ENCODE measurements at places on chromosomes 5 and 9.
A peak's percentile ranks its signal among the peaks of the same experiment; 100 is the strongest.

DNA sequence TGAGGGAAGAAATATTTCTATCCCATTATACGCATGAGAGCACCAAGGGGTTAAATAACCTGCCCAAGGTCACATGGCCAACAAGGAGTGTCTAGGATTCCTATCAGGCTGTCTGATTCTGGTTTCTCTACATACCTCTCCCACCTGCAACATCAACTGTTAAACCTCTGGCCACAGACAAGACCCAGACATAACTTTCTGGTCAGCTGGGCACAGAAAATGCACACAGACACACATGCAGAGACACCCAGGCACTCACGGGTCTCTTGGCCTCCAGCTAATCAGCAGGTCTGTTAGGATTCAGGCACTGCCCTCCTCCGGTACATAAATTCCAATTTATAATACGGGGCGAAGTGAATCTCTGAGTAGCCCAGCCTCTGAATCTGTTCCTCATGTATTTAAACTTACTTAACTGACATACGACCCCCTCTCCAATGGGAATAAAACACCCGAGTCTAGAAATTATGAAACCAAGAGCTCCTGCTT is 1.5 kb downstream of the SEPTIN8 start:
- DNase-seq, result no peak

DNA sequence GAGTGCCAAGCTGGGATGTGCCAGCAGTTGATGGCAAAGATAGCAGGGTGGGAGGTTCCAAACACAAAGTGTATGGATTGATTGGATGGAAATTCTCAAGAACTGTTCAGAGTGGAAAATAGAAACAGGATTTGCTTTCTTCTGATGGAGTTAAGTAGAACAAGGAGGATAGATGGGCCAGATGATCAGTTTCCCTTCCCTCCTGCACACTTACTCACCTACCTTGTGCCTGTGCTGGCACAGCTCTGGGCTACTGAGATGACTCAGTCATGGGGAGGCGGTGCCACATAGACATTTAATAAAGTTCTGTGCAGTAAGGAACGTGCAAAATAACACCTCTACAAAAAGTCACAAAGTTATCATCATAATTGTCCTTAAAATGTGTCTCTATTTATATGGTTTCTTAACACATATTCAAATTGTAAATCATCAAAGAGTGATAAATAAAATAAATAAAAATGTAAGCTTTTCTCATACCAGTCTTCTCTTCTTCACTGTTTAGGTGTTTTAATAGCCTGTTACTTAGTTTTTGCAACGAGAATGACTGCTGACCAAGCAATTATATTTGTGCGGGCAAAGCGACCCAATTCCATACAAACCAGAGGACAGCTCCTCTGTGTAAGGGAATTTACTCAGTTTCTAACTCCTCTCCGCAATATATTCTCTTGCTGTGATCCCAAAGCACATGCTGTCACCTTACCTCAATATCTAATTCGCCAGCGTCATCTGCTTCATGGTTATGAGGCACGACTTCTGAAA is 12.7 kb downstream of the PTPDC1 start:
- DNase-seq, result no peak

DNA sequence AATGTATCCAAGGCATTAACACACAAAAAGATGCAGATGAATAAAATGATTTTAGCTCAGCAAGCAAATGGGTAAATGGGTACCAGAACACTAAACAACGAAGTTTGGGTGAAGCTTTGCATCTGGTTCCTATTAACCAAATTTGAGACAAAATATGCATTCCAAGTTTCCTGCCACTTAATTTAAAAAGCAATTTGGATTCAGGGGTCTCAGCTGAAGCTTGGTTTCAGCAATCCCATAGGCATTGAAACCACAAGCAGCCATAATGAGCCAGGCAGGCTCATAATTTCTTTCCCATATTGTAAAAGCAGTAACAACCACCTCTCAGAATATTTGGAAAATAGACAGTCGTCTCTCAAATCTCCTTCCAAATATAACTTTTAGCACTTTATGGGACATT is 138.9 kb downstream of the NXNL2 start:
- DNase-seq, result no peak

DNA sequence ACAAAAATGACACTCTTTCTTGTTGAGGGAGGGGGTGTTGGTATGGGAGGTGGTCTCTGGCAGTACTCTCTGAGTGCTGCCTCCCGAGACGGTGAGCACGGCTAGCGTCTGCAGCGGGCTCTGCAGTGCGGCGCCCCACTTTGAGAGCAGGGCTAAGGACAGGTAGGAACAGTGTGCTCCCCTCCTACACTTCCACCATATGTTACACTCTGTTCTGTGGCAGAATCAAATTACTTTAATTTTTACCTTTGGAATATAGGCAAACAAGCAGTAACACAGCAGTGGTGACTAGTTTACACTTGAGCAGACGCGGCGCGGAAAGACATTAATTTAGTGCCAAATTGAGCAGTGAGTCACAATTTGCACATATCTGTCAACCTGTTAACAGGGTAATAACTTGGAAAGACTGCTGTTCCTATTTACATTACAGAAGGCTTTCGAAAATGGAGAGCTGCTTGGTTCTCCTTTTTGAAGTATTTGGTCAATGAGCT is 136.3 kb downstream of the MED27 start:
- no peak for DNase-seq

- no peak for DNase-seq
Measured at GRCh38 chr9:3323714-3324113, 202.1 kb downstream of the RFX3 start.

DNA sequence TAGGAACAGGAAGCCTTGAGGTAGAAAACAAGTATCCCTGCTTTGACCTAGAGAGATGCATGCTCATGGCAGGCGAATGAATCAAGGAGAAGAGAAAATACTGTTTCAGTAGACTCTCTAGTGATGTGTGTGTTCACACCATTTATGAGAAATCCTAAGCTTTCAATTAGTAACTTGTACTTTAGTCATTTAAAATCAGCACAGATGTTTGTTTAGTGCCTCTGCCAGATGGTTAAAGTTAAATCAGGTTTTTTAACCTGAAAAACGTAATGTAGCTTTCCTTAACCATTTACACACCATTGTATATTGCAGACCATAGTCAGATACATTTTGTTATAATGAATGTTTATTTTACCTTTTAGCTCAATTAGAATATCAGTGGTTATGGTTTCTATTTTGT is 5.0 kb downstream of the TJP2 start:
- DNase-seq, result no peak

GRCh38 chr9:64773491-64773931 is 511.5 kb downstream of the FOXD4L5 start:
- DNase-seq, result no peak

GRCh38 chr5:128913551-128913950 is 51.7 kb upstream of the SLC27A6 start:
- DNase-seq, result no peak

- no peak for DNase-seq
Measured at GRCh38 chr5:142957528-142957927, 187.4 kb downstream of the ARHGAP26 start.

DNA sequence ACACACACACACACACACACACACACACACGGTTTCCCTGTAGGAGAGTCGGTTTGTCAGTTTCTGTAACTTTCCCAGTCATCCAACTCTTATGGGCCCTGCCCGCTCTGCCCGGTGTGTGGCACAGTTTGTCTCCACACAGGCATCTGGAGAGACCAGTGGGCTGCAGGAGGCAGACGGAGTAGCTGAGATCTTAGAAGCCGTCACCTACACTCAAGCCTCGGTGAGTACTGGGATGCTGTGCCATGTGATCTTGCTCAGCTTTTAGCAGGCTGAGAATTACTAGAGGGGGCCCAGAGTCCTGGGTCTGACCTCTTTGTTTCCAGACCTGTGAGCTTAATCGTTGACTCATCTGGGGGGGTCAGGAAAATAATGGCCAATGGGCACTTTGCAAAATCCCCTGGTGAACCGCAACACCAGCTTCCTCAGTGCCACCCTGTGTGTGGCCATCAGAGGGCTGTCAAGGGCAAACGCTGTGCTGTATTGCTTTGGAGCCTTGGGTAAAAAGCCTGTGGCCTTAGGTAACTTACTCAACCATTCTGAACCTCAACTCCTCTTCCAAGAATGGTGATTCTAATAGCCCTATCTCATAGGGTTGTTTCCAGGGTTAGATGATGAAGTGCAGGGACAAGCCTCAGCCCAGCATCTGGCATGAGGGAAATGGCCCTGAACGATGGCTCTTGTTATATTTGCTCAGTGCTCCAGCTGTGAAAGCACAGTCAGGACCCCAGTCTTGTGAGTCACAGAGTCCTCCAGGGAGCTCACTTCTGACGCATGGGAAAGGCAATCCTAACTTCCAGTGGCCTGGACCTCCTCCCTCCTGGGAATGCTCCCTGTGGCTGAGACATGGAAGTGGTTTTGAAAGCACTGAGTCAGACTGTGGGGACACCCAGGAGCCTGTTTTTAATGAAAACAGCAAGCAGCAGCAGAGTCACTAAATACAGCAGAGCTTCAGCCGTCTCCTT is 45.6 kb downstream of the COL15A1 start:
- no peak for DNase-seq

GRCh38 chr9:120210274-120210673 is 369.7 kb downstream of the CDK5RAP2 start:
- no peak for DNase-seq

GRCh38 chr9:112495614-112496013 is 9.0 kb downstream of the KIAA1958 start:
- no peak for DNase-seq

- DNase-seq, result no peak
Measured at GRCh38 chr9:90074316-90074962, 469.6 kb downstream of the GADD45G start.

GRCh38 chr5:175181331-175181730 is 262.7 kb downstream of the DRD1 start:
- no peak for DNase-seq

DNA sequence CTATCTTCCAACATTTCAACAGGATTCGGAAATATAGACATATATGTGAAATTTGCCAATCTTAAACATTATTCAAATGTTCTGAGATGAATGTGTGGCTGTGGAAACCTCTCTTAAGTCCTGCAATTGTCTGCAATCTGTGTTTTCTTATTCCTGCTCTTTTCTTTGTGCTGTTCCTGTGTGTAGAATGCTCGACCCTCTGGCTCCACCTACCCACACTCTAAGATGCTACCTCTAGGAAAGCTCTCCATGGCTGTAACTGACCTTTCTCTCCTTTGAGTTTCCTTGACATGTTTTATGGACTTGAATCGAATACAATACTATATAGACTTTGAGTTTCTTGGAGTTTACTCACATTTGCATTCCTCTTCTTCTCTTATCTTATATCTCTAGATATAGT is 120.6 kb upstream of the ASTN2 start:
- DNase-seq, result no peak

GRCh38 chr9:123164285-123164684 is 104.1 kb downstream of the STRBP start:
- DNase-seq, result no peak

GRCh38 chr5:113748403-113748802 is 234.9 kb downstream of the YTHDC2 start:
- DNase-seq, result no peak

DNA sequence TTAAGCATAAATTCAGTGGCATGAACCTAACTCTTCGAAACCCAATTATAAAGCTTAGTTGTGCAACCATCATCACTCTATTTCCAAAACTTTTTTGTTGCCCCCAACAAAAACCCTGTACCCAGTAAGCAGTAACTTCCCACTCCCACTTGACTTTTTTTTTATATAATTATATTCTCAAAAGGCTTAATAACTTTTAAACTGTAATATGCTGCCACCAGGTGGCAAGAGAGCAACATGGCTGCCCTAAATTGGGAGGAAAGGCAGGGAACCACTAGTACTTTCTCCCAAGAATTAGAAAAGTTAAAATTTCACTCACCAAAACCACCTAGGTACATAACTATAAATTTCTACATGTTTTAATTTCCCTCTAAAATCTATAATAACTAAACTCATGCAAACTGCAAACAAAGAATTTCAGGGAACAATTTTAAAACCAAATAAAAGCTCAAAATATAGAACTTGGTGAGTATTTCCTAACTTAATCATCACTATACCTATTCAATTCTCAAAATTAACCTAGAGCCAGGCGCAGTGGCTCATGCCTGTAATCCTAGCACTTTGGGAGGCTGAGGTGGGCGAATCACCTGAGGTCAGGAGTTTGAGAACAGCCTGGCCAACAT is 50.2 kb upstream of the RNF38 start:
- DNase-seq, result peak; percentile 29

GRCh38 chr9:98972716-98973115 is 29.0 kb downstream of the COL15A1 start:
- DNase-seq, result no peak

DNA sequence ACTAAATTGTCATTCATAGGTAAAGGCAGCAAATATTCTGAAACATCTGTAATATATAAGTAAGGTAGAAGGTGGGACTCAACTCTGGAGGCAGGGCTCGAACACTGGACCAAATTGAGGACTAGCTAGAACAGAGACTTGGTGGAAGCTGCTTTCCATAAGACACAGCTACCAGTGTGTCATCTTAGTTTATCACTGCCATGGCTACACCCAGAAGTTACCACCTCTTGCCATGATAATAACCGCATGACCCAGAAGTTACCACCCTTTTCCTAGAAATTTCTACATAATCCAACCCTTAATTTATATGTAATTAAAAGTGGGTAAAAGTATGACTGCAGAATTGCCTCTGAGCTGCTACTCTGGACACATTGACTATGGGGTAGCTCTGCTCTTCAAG is 99.7 kb downstream of the STARD4 start:
- DNase-seq, result no peak

GRCh38 chr9:71980266-71981190 is 69.1 kb downstream of the C9orf85 start:
- DNase-seq, result no peak

DNA sequence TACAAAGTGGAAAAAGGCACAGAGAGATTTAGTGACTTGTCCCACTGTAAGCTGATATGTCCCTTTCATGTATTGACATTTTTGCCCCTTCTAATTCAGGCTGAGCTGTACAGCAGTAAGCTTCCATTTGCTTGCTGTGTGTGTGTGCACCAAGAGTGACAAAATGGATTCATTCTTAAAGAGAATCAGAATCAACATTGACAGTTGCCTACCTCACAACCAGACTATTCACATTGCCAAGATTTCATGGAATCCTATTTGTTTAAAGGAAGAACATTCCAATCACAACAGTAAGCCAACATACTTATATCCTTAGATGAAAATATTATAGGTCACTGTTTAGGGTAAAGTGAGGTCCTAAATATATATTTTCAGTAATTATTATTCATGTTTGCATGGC is 102.6 kb downstream of the TMEM232 start:
- DNase-seq, result no peak

GRCh38 chr9:96612105-96612965 is 7.3 kb downstream of the CDC14B start:
- DNase-seq, result no peak

- DNase-seq, result no peak
Measured at GRCh38 chr9:23545728-23546127, 280.3 kb downstream of the ELAVL2 start.

DNA sequence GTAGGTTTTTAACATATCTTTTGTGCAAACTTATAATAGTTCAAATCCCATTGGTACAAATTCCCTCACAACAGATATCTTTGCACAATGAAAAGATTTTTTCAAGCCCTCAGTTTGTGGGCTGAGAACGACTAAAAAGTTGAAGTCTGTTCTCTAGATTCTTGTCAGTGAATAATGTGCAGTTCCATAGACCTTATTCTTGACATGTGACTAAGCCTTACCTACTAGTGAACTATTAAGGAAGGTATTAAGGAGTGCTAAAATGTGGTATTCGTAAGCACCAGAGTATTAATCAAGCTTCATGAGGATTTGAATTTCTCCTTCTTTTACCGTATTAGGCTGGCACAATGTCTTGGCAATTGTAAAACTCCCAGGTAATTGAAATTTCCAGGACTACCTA is 205.6 kb upstream of the DMRTA1 start:
- DNase-seq, result no peak

- DNase-seq, result no peak
Measured at GRCh38 chr5:34580983-34581382, 75.1 kb upstream of the RAI14 start.

- no peak for DNase-seq
Measured at GRCh38 chr9:131641618-131642495, 96.5 kb downstream of the PRRT1B start.
